Astrocyte of the spinal cord (primary cell): ENCODE measurements at places on chromosomes 6 and 20.

DNA sequence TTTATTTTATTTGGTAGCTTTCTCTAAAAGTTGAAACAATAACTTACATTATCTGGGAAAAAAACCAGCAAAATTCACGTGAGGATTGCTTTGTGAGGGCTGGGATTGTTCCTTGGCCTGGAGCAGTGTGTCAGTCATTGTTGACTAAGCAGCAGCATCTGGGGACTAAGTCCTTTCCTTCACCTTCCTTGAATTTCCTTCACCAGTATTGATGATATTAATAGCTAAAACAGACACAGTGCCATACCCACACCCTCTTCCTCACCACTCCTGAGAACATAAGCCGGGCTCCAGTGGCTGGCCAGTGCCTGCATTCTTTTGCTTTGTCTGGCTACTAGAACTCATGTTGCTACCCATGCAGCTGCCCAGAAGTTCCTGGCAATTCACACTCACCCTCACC is 23.7 kb downstream of the PLCB1 start:
- peak; percentile 35 for DNase-seq

DNA sequence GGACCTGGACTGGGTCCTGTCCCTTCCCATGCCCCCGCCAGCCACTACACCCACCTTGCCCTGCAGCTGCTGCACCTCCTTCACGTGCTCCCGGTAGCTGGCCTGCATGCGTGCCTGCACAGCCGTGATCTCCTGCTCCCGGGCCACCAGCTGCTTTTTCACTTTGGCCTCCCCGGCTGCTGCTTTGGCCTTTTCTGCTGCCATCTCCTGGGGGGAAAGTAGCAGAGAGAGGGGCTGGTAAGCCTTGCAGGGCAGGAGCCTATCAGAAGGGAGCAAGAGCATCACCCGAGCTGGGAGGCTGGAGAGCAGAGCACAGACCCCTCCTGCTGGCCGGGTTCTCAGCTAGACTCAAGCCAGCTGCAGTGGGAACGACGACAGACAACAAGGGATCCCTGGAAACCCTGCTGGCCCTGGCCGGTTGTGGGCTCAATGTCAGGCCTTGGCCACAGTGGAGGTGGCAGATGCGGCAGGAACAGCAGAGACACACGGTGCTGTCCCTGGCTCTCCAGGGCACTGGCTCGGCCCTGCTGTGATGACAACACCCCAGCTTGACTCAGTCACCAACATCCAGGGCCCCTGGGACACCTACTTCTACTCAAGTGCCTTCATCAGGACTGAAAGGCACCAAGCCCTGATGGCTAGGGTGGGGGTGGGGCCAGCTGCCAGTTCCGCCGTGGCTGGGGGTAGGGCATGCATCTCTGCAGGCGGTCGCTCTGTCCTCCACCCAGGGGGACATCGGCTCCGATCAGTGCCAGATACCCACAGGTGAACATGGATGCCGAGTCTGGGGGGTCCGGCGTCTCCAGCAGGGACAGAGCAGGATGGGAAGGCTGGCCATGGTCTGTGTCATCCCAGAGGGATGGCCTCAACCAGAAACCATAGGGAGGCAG is 45.3 kb downstream of the RRBP1 start:
- DNase-seq = no peak

- DNase-seq = no peak
Measured at GRCh38 chr6:44650947-44651346, 263.4 kb downstream of the CDC5L start.

DNA sequence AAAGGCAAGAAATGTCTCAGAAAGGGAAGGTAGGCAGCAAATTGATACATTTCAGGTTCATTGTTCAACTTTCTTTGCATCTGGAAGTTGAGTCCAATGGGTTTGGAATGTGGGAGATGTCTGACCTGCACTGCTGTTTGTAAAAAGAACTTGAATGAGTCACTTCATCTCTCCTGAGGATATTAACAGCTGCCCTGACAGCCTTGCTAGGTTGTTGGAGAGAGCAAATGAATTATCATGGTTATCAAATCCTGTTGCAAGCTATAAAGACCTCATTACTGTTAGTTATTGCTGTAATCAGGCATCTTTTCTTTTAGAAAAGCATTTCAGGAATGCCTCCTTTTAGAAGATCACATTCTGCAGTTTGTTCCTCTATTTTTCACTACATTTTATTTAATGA is 23.0 kb upstream of the FLRT3 start:
- no peak for DNase-seq

DNA sequence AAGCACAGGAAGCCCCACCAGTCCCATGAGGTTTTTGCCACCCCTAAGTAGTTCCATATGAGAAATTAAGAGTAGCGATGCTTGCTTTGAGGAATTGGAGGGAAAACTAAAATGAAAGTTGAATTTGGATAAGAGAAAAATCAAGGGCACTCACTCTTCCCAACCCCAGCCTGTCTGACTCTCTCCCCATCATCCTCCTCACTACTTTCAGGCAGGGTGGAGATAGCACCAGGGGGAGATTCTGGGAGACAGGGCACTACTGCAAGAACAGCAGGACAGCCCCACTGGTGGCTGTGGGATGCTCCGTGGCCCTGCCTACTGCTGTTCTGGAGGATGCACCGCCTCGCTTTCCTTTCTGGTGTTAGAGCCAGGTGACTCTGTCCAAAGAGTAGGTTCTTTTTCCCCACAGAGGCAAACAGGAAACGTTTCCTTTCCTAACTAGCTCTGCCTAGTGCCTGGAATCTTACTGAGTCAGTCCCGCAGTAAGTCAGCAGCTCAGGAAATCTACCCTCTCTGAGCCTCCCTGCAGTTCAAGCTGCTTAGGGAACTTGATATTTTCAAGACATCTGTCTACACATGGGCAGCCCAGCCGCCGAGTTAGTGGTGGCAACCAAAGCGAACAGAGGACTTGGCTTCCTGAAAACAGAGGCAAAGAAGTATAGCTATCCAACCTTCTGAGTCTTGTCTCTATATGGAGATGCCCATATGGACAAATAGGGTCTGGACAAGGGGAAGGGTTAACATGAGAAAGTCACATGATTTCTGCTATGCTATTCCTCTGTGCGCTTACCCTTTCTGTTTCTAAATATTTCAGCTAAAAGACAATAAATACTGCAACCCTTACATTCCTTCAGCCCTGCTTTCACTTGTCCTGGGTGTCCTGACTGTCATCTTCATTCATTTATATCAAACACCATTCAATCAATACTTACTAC is 11.4 kb downstream of the HLA-E start:
- DNase-seq = peak; percentile 26

DNA sequence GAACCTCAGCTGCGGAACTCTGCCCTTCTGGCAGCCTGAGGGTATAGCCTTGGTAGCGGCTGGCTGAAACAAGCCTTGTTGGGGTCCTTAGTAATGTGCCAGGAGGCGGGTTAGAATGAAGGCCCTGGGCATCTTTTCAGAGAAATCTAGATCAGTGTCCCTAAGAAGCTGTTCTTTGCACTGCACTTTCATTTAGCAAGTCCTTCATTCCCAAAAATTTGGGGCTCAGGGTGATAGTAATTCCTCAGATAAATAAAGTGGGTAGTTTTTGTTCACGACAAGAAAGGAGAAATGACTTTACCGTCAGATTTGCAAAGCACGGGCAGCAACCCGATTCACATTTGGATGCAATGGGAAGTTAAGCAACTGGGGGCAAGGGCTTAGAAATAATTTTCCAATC is 3.2 kb downstream of the INSM1 start:
- DNase-seq = no peak

GRCh38 chr6:137076277-137077068 is 31.7 kb upstream of the IL20RA start:
- DNase-seq = peak; percentile 59

- DNase-seq = peak; percentile 40
Measured at GRCh38 chr20:51731731-51732095, 36.5 kb downstream of the ATP9A start.

DNA sequence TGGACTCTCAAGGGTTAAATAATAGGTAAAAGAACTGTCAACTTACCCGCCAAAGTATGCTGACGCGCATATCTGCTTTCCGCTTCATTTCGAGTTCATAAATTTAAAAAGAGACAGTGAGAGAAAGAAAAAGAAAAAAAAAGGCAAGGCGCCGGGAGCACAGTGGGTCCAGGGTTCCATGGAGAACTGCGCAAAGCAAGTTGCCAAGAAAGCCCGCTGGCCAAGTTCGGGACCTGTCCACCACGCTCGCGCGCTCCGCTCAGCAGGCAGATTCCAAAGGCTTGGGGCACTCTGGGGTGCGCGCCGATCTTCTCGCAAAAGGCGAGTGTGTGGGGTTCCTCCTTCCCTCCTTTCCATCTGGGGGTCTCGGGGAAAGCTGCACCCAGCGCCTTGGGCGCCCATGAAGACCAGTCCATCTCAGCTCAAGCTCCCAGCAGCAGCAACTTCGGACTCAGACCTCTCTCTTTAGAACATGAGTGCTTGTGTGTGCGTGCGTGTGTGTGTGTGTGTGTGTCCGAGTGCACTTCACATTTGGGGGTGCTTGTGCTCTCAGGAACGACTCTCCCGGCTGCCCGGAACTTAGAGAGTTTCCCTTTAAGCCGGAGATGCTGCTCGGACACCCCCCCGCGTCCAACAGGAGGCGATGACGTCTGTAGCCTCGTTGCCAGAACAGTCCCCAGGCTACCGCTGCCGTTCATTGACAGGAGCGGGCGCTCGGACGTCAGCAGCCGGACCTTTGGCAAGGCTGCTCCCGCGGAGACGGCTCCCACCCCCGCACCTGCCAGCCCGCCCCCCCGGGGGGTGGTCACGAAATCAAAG is 180.0 kb downstream of the TBXT start:
- peak; percentile 91 for DNase-seq

GRCh38 chr6:148548065-148548748 is 198.6 kb upstream of the UST start:
- peak; percentile 14 for DNase-seq

GRCh38 chr20:37833221-37833896 is 69.6 kb upstream of the VSTM2L start:
- no peak for DNase-seq

GRCh38 chr6:28609672-28610071 is 84.0 kb downstream of the GPX5 start:
- DNase-seq = no peak

- DNase-seq = peak; percentile 84
Measured at GRCh38 chr6:68235326-68235784, 399.7 kb upstream of the ADGRB3 start.

DNA sequence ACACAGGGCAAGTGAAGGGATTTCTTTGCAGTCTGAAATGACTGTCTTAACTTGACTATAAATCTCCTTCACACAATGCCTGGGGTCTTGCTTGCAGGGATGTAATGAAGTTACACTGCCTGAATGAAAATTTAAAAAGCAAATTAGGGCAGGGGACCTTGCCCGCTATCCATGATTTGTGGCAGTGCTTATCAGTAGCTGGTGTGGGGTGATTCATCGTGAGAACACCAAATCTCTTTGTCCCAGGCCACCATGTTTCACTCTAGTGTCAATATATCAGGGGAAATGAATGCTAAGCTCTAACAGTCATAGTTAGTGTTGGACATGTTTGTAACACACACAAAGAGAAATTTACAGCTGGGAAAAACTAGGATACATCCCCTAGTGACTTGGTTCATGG is 713.7 kb upstream of the EPHA7 start:
- DNase-seq = peak; percentile 13
